ENCODE measurements at places on chromosomes 1 and 21.
A peak's percentile ranks its signal among the peaks of the same experiment; 100 is the strongest.

- DNase-seq: no peak
Observed at GRCh38 chr1:244226435-244226834, 175.4 kb downstream of the ZBTB18 start.

DNA sequence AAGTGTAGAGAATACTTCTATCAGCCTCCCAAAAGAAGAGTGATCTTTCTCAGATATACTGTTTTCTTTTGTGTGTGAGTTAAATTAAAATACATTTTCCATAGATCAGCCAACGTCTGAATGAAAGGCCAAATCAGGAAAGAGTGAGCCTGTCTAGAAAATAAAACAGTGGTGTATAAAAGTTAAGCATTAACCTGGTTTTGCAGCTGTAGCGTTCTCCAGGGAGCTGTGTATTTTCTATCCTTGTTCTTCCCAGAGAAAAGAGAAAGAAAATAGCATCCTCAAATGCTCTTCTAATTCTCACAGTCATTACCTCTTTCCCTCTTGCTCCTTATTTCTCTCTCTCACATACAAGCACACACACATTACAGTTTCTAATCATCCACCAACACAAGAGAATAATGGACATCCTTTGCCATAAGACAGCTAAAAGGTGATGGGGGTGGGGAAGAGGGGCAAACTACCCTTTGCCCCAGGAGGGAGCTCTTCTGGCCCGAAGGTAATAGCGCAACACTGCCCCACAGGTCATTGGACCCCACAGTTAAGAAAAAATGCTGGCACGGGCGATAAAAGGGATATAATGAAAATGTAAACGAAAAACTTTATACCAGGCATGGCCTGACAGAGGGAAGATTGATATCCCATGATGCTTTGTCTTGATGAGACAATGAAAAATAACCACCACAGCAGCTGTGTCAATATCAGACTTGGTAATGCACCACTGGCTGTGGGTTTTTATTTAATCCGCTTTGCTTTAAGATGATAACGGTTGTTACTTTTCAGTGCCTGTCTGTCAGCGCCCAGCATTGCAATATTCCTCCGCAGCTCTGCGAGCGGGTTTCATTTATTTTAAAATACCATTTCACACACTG, 150.3 kb downstream of the NUF2 start:
- DNase-seq: no peak

GRCh38 chr1:114446198-114446597, 64.8 kb downstream of the TRIM33 start:
- DNase-seq: no peak

DNA sequence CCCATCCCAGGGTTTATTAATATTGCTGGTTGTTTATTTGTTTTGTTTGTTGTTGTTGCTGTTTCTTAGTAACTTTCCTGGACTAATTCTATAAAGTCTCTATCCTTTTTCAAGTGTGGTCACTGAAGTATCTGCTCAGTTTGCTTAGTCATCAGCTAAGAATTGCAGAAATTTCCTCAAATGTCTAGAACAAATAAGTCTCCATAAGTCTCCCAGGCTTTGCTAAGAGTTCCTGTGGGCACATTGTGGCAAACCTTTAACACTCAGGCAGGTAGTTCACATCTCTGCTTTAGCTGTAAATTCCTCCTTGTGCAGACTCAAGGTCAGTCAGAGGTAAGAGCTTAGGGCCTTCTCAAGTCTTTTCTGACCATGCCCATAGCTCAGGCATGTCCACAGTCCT, 38.9 kb upstream of the C1orf185 start:
- DNase-seq: no peak

DNA sequence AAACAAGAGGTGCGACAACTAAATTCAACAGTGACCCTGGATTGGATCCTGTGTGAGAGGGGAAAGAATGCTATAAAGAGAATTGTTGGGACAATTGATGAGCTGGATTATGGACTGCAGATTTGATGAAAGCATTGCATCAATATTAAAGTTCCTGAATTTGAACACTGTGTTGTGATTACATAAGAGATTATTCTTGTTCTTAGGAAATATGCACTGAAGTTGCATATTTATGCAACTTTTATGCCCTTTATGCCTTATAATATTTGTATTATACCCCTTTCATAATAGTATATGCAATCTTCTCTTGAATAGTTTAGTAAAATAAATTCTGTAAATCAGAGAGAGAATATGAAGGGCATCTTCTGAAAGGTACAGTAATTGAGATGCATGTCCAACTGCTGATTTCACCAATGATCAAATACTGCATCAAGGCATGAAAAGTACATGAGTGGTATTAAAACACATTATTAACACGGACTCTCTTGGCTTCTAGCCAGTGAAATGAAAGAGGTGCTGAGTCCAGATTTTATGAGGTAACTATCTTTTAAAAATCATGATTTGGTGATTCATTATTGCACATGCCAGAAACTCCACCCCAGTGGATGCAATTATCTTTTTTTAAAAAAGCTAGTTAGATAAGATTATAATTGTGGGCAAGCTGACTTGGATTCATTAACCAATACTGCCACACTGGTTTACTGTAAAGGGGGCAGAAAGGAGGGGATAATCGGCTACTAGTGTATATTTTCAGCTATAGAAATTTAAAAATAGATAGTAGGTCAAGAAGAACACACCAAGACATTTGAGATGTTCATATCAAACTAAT, 19.9 kb upstream of the LPAR3 start:
- DNase-seq: no peak

GRCh38 chr1:224219011-224219611, 36.1 kb downstream of the DEGS1 start:
- DNase-seq: no peak

GRCh38 chr1:218718206-218718605, 373.1 kb downstream of the TGFB2 start:
- DNase-seq: no peak

GRCh38 chr1:91603409-91603808, 102.8 kb downstream of the CDC7 start:
- DNase-seq: no peak

GRCh38 chr1:166307261-166308188, 140.7 kb upstream of the FAM78B start:
- no peak for DNase-seq

GRCh38 chr1:198295971-198296370, 139.2 kb downstream of the NEK7 start:
- no peak for DNase-seq

DNA sequence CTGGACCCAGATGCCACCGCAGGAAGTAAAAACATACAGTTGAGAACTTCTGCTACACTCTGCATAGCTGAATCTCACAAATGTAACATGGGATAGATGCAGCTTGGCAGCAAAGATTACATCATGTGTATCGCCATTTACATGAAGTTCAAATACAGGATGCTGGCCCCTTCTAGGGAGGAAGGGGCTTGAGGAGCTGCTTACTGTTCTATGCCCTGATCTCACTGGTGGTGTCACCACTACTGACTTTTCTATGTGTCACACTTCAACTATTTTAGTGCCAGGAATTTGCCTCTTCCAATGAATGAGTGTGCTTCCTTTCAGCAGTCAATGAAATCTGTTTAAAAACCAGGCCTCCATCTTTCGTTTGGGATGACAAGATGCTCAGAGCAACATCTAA, 31.1 kb downstream of the MRAP start:
- no peak for DNase-seq

GRCh38 chr1:60390593-60391282, 317.2 kb upstream of the C1orf87 start:
- DNase-seq: no peak

- DNase-seq: no peak
Observed at GRCh38 chr1:115522386-115522785, 119.4 kb upstream of the VANGL1 start.

- no peak for DNase-seq
Observed at GRCh38 chr1:150056407-150056806, 11.2 kb upstream of the VPS45 start.

- no peak for DNase-seq
Observed at GRCh38 chr21:29193072-29193471, 62.6 kb downstream of the MAP3K7CL start.

DNA sequence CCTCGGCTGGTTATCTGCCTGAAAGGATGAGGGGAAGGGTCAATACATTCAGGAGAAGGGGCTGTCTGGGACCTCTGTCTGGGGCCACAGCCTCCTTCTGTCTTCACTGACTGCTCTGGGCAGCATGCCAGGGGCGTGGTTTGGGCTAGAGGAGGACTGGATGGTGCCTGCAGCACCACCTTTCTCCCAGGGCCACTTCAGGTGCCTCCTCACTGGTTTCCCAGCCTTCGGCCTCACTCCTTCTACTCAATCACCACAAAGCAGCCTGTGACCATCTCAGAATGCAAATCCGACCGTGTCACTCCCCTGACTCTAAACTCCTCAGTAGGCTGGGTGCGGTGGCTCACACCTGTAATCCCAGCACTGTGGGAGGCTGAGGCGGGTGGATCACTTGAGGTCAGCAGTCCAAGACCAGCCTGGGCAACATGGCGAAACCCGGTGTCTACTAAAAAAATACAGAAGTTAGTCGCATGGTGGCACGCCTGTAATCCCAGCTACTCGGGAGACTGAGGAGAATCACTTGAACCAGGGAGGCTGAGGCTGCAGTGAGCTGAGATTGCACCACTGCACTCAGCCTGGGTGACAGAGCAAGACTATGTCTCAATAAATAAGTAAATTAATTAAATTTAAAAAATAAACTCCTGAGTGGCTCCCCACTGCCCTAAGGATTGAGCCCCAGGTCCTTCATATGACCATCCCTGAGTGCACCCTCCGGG, 50.1 kb upstream of the ECE1 start:
- peak; percentile 24 for DNase-seq

GRCh38 chr1:172609528-172609927, 49.4 kb upstream of the FASLG start:
- no peak for DNase-seq

DNA sequence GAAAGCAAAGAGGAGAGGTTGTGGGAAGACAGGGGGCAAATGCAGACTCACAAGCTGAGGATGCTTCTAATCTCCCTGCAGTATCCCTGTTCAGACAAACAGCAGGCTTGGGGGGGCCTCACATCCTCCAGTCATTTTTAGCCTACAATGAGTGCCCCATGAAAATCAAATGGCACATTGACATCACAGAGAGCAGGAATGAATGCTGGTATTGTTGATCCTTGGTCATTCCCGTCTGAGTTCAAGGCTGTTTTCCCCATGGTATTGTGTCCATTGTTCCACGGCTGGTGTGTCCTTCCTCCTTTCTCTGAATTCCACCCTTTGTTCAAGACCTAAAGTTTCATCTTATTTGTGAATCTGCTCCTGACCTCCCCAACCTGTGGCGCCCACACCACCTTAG, 545.6 kb downstream of the AJAP1 start:
- DNase-seq: no peak

DNA sequence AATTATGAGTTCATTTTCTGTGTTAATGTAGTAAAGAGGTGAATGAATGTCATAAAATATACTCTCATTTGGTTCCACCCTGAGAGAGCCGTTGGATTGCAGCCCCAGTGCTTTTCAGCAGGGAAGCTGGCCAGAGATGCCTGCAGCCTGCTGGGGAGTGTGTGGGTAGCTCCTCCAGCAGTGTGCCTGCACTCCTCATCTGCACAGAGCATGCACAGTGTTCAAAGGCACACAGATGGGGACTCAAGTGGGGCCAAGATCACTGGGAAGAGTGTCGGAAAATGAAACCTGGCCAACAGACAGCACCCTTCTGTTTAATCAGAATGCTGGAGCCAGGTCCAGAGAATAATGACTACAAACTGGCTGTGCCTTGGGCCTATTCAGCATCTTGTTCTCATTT, 206.8 kb downstream of the ST6GALNAC3 start:
- no peak for DNase-seq

- no peak for DNase-seq
Observed at GRCh38 chr1:198234520-198235251, 77.9 kb downstream of the NEK7 start.

DNA sequence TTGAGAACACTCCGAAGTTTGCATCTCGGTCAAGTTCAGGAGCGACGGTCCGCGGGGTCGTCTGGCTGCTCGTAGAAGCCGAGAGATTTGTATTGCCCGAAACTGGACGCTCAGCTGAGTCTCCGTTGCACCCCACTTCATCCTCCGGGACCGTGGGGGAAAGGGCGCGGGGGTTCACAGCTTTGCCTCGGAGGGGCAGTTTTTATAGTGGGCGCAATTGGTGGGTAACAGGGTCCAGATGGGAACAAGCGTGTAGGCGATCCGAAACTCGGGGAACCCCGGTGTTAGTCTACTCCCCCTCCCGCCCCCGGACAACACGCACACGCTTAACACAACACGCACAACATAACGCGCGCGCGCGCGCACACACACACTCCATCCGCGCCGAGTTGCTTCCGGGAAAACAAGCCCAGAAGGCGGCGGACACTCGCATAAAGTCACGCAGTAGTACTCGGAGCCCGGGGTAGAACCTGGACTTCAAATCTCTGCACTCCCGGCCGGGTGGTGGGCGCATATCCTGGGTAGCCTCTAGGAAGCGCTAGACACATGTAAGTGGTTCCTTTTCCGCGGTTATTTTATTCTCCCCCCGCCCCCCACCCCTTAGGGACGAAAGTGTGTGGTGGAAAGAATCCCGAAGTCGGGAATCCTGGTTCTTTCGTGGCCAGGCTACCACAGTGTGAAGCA, 1.1 kb upstream of the JUN start:
- peak; percentile 90 for DNase-seq

- DNase-seq: no peak
Observed at GRCh38 chr1:176494436-176494835, 31.5 kb downstream of the PAPPA2 start.

DNA sequence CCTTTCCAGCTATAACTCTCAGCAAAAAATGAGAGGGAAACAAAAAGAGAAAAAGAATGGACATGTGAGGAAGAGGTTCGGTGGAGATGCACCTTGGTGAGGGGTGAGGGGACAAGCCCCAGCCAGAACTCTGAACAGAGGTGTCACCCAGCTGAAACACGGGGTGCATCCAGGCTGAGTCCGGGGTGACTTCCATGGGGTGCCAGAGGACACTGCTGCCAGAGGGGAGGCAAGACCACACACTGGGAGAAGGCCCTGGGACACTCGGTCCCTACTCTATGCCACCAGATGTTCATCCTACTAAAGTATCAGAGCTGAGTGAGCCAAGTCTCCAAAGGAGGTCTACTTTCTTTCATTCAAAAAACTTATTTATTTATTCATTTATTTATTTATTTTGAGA, 36.1 kb upstream of the PPP1R15B start:
- DNase-seq: no peak

GRCh38 chr1:147622731-147623130, 47.6 kb downstream of the ACP6 start:
- DNase-seq: no peak

DNA sequence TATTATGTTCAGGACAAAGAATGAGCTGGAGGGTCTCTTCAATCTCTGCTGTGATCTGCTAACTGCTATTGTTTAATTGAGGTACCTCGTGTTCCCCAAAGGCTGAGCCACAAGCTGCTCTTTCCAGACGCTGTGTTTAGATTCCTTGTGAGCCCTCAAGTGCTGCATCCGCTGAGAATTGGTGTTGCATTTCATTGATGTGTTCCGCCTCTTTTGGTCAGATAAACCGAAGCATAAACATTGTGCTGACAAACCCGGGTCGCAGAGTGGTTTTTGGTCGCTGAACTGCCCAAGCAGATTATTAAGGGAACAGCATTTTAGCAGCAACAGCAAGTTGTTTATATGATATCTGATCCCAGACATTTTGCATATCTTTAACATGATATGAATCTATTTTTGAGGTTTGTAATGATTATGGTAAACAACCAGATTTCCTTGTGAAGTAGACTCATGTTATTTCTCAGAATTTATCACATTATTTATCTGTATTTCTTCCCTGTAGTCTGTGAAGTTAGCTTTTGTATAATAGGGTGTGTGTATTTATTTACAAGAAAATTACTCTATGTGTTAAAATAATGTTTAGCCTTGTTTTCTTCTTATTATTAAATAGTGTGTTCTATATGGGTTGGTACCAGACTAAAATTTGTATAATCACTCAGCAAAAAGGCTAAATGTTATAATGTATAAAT, 217.2 kb upstream of the C1orf105 start:
- DNase-seq: peak; percentile 2

- DNase-seq: no peak
Observed at GRCh38 chr1:203570805-203571204, 55.8 kb upstream of the ATP2B4 start.
